Hippocampal formation (tissue), 2 donors: ENCODE measurements at places on chromosomes 5 and 9.

GRCh38 chr5:154721481-154722058 is 33.6 kb upstream of the LARP1 start:
- DNase-seq = no peak

DNA sequence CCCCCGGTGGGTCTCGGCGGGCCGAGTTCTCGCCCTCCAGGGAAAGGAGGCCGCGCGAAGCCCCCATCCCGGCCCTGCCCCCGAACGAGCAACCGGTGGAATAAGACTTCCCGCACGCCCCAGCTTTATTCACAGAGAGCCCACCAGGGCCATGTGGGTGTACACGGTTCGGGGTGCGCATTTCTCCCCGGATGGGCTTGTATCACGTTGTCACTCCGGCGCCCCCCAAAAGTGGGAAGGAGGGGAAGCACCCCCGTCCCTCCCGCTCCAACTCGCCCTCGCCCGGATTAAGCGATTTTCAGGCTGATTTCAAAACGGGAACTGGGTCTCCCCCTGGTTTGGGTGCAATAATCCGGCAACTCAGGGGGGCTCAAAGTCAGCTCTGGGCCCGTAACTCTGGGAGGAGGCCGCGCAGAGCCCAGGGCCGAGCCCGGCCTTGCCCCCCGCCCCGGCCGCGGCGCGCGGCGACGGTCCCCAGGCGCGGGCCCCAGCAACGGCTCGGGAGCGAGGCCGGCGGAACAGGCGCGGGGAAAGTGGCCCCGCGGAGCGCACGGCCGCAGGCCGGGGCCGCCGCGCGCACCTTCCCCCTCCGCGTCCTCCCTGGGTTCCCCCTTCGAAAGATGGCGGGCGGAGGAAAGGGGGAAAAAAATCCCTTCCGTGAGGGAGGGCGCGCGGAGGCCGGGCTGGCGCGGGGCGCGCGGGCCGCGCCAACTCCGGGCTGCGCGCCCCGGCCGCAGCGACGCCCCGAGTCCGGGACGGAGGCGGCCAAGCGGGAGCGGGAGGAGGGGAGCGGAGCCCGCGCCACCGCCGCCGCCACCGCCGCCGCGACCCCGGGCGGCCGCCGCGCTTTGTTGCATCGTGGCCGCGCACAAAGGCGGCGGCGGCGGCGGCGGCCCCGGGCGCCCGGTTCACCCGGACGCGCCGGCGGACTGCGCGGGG is 644 bp downstream of the BRD3 start:
- DNase-seq = no peak

DNA sequence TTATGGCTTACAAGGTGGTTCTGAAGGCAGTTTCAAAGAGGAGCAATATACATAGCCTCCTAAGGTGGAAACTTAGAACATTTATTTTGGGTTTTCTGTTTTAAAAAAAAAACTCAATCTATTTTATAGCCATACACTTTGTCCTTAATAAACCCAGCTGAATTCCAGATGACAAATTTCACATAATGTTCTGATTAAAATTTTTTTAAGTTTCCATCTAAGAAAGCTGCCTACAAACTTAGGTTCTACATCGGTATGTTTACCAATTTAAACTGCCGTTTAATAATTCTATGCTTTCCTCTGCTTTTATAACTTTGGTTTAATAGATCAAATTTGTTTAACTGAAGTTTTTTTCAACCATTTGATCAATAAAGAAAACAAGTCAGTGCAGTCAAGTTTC is 12.5 kb downstream of the NR3C1 start:
- DNase-seq = no peak

DNA sequence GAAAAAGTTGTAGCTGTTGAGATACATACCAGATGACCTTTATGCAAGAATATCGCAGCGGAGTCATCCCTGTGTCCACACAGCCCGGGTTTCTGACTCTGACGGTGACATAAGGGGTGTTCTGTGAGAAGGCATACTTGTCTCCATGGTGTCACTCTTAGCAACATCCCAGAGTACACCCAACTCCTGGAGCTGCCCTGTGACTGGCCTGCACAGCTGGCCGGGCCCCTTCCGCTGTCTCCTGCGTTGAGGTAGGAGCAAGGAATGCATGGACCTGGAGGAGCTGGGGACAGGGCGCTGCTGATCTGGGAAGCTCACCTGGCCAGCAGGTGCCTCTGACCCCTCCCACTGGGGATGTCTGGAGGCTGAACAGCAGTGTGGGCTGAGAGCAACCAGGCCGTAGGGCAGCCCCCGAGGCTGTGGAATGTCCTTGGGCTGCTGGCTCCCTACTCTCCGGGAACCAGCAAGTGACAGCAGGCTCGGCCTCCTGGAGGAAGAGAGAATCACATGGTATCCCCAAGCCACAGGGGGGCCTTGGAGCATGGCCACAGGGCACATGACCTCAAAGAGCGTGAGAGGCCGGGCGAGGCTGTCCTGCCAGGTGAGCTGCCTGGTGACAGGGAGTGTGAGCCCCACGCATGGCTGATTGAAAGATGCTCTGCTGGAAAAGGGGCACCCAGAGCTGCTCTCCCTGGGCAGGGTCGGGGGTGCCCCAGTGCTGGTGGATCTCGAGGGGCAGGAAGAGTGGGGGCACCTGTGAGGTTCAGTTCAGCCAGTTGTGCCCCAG is 113.4 kb downstream of the MRPL36 start:
- no peak for DNase-seq

DNA sequence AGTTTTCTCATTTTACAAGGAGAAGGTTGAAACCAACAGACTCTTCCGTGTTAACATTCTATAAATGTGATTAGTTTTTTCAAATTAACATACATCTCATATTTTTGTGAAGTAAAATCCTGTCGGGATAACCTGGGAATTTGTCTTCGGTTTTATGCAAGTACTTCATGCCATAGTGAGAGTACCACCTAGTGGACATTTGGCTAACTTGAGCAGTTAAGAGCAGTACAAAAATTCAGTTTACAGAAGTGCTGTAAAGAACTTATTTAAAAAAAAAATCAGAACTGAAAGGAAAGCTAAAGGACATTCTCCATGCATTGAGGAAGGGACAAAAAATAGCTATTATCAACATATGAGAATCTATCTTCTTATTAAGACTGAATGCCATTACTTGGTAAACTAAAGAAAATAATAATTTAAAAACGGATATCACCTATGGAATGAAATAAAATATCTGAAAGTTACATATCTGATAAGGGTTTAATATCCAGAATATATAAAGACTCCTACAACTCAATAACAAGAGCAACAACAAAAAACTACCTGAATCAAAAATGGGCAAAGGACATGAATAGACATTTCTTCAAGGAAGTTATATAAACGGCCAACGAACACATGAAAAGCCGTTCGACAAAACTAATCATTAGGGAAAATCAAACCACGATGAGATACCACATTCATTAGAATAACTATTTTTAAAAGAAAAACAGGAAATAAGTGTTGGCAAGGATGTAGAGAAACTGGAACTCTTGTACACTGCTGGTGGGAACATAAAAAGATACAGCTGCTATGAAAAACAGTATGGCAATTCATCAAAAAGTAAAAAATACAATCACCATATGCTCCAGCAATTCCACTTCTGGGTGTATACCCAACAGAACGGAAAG is 117.0 kb upstream of the GNA14 start:
- no peak for DNase-seq

GRCh38 chr9:22103685-22104575 is 94.8 kb upstream of the CDKN2B start:
- DNase-seq = no peak

- DNase-seq = no peak
Observed at GRCh38 chr5:37619353-37619752, 220.5 kb downstream of the GDNF start.
